ENCODE measurements at places on chromosomes 1 and 21.

DNA sequence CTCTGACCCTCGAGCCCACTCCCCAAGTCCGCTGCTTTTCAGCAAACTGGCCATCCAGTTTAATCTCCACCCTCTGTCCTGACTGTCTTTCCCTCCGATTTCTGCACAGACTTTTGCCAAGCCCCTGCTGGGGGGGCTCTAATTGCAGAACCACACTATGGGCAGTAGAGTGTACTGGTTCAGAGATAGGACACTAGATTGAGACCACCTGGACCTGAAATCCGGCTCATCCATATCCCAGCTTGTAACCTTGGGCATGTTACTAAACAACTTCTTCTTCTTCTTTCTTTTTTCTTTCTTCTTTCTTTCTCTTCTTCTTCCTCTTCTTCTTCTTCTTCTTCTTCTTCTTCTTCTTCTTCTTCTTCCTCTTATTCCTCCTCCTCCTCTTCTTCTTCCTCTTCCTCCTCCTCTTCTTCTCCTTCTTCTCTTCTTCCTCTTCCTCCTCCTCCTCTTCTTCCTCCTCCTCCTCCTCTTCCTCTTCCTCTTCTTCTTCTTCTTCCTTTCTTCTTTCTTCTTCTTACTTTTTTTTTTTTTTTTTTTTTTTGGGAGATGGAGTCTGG lies 7.7 kb downstream of the LRRC71 start:
- DNase-seq = no peak

DNA sequence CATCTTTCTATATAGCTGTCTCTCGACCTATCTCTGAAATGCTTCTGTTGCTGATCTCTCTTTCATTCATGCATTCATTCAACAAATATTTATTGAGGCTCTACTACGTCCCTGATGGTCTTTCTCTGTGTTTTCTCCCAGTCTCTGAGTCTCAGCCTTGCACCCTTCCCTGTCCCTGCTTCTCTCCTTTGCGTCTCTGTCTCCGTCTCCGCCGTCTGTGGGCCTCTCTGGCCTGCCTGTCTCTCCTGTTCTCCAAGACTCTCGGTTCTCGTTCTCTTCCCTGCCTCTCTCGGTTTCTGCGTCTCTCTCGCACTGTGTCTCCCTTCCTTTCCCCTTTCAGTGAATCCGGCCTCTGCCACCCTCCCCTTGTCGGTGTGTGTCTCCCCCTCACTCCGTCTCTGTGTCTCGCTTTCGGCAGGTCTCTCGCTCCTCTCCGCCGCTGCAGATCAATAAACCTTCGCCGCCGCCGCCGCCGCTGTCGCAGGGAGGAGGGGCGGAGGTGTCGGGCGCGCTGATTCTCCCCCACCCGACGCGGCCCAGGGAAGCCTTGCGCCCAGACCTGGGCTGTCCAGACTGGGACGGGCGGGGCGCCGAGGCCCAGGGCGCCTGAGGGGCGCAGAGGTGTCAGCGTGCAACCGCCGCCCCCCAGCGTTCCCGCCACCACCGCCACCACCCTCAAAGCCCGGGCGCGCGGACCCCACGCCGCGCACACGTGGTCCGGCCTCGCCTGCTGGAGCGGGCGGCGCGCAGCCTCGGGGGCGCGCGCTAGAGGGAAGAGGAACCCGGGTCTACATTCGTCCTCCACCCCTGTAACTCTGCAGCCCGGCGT lies 3.0 kb downstream of the EFNA3 start:
- DNase-seq = no peak

DNA sequence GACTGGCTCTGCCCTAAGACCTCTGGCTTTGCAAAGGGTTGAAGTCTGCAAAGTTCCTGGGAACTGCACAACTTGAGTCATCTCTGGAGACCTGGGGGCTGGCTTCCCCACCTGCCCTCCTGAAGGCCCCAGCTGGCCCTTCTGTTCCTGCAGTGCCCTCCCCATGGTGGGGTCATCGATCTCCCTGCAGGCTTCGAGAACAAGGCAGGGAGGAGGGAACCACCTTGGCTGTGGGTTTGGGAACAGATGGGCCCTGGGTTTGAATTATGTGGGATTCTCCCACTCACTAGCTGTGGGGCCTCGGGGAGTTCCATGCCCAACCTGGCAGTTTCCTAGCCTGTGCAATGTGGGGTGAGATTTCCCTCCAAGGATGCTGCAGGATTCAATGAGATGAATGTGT lies 310.2 kb downstream of the PTPRU start:
- no peak for DNase-seq

DNA sequence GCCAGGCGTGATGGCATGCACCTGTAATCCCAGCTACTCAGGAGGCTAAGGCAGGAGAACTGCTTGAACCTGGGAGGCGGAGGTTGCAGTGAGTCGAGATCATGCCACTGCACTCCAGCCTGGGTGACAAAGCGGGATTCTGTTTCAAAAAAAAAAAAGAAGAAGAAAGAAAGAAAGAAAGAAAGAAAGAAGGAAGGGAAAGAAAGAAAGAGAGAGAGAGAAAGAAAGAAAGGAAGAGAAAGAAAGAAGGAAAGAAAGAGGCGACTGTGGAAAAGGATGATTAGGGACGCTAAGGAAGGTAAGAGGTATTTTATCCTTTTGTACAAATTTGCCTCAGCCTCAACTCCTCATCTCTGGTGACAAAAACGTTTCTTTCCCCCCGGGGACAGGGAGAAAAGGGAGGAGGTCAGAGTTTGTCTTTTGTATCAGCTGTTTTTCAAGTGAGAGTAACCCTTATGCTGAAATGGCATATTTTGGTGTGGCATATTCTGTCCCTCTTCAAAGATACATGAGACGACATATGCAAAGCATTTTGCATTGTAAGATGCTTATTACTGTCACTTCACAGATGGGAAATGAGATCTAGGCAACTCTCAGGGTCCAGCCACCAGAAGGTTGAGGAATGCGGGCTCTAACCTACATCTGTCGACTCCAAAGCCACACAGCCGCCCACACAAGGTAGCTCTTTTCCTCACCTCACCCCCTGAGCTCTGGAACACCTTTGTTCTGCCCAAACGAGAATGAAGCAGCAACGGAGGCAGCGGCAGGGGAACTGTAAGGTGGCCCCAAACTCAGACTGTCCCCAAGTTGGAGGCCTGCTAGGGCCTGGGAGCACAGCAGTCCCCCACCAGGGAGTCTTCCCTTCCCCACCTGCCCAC lies 38.0 kb downstream of the NUAK2 start:
- DNase-seq = no peak

DNA sequence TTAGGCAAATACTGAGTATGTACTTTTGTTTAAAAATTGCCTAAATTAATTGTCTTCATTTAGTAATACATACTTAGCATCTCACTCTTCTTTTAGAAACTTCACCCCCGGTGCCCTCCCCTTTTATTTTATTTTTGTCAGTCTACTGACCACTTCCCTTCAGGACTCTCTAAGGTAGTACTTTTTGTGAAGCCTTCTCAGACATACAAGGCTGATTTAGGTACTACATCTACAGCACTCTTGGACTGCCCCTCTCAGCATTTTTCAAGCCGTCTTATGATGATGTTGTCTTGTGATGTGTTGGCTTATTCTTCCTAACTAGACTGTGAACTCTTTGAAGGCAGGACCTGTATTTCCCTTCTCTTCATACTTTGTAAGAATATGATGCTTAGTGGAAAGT lies 24.7 kb downstream of the RPS6KC1 start:
- no peak for DNase-seq

- no peak for DNase-seq
These were observed 34.6 kb downstream of the TNR start for GRCh38 chr1:175708787-175709186.

- no peak for DNase-seq
These were observed 5.7 kb upstream of the MOB3C start for GRCh38 chr1:46622344-46622743.

- DNase-seq = no peak
These were observed 170.4 kb downstream of the PTPRC start for GRCh38 chr1:198809247-198809646.

GRCh38 chr1:227917081-227917950 lies 30.4 kb downstream of the WNT9A start:
- peak; percentile 52 for DNase-seq

DNA sequence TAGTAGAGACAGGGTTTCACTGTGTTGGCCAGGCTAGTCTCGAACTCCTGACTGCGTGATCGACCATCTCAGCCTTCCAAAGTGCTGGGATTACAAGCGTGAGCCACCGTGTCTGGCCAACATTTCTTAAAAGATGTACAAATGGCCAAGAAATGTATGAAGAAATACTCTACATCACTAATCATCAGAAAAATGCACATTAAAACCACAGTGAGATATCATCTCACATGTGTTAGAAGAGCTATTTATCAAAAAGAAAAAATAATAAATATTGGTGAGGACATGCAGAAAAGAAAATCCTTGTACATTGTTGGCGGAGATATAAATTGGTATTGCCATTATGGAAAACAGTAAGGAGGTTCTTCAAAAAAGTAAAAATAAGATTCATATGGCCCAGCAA lies 33.6 kb upstream of the TNFSF18 start:
- no peak for DNase-seq

DNA sequence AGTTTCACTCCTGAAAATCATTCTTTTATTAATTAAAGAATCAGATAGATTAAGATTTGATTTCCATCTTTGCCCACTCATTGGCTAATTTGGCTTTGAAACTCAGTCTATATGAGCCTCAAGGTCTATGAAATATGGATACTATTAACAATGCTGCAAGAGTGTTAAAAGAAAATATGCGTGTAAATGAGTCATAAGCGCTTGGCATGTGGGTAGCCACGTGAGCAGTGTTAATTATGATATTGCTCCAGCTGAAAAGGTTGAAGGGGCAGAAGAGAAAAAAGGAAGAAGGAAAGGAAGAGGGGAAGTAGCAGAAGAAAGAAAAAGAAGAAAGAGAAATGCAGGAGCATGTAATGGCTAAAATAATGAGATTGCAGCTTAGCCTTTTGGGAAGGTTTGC lies 151.4 kb downstream of the CHRM3 start:
- DNase-seq = no peak

DNA sequence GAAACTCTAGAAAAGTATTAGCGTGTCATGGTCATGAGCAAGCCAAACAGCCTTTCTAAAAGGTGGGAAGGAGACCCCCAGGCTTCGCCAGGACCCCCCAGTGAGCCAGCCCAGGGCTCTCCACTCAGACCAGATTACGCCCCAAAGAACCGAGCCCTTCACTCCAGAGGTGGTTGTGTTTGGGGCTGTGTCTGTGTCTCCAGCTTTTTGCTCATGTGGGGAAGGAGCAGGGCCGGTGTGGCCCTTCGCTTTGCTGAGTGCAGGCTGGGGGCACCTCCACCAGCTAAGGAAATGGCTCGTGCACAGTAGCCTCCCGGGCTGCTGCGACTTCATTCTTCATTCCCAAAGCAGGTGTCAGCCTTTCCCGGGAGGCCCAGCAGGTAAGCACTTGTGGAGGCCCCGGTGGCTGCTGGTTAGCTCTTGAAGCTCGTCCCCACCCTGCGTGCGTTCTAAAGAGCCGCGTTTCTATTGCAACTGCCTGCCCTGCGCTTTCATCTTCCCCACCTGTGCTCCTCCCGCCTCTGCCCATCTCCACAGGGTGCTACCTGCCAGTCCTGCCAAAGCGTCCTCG lies 531 bp downstream of the TSPEAR start:
- DNase-seq = no peak

DNA sequence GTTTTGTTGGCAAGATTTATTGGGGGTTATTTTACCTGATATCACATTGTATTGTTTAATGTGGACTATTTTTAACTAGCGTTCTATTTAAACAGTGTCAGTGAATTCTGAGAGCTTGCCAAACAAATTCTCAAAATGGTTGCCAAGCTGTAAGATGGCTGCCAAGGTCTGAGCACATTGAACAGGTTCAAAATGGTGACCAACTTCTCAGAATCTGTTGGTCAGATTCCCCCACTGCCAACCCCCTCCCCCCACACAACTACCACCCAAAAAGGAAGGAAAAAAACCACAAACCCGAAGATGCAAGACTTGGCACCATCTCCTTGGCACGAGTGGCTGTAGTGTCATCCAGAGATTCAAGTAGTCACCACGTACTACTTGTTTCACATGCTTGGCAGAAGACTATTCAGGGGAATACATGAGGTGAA lies 159.1 kb downstream of the NFIA start:
- peak; percentile 31 for DNase-seq

- no peak for DNase-seq
These were observed 27.5 kb upstream of the VPS26C start for GRCh38 chr21:37294679-37295078.

GRCh38 chr1:177274687-177275211 lies 104.0 kb downstream of the BRINP2 start:
- DNase-seq = no peak

GRCh38 chr1:91523482-91523881 lies 22.8 kb downstream of the CDC7 start:
- no peak for DNase-seq
